ENCODE measurements at places on chromosomes 16 and 17.

- DNase-seq = no peak
Observed at GRCh38 chr17:59296190-59296589, 35.3 kb upstream of the YPEL2 start.

- no peak for DNase-seq
Observed at GRCh38 chr16:58022601-58023371, 2.8 kb upstream of the MMP15 start.

DNA sequence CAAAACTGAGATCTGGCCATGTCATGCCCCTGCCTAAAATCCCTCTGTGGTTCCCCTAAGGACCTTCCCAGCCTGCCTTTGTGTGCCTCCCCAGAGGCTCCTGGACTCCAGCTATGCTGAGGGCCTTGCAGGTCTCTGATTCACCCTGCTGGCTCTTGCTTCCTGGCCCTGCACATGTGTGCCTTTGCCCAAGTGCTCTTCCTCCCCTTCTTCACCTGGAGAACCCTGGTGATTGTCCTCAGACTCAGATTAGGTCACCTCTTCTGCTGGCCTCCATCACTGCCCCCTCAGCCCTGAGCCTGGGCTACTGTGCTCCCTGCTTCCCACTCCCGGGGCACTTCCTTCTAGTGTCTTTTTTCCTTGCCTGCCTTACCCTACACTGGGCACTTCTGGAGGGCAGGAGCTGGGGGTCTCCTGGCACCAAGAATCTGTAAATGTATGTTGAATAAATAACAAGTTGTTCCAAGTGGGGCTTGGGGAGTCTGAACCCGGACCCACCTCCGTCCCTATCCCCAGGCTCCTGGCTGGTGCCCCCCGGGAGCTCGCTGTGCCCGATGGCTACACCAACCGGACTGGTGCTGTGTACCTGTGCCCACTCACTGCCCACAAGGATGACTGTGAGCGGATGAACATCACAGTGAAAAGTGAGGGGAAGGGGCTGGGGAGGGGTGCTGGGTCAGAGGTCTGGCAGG is 7.8 kb downstream of the ITGA3 start:
- DNase-seq = no peak

DNA sequence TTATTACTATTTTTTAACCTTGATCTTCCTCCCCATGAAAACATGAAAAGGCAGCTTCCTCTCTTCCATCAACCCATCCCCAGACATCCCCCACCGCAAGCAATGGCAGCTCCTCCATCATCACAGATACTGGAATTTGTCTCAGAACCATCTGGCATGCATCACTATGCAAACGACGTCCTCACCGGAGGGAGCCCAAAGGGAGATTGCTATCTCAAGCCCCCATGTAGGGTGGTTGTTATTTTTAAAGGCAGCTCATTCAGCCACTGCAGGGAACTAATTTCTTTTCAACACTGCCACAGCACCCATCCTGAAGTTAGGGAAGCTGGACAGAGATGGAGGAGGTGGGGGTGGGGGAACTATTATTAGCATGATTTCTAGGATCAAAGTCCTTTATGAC is 222.5 kb downstream of the FOXL1 start:
- DNase-seq = no peak

DNA sequence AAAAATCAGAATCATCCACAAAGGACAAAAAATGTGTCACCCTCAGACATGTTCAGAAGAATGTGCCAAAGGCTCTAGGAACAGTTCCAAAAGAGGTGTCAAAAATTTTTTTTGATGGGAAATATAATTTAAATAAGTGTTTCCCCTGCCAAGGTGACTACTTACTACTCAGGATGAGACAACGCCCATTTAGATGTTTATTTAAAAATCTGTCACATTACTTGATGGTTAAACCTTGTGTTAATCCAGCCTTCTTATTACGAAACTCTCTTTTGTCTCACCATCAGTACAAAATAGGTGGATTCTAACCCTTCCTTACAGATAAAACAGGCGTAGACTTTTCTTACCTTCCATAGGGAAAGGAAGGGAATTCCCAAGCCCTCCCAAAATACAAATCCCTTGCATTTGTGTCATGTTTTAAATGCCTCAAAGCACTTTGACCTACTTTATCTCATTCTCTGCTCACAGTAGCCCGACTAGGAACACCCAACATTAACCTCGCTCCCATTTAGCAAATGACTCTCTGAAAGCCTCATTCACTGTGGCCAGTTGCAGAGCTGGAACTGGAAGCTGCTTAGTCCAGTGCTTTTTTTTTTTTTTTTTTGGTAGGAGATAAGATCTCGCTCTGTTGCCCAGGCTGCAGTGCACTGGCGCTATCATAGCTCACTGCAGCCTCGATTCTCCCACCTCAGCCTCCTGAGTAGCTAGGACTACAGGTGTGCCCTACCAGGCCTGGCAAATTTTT is 5.8 kb upstream of the GNA13 start:
- no peak for DNase-seq

GRCh38 chr17:69417545-69418483 is 3.3 kb downstream of the MAP2K6 start:
- DNase-seq = no peak

DNA sequence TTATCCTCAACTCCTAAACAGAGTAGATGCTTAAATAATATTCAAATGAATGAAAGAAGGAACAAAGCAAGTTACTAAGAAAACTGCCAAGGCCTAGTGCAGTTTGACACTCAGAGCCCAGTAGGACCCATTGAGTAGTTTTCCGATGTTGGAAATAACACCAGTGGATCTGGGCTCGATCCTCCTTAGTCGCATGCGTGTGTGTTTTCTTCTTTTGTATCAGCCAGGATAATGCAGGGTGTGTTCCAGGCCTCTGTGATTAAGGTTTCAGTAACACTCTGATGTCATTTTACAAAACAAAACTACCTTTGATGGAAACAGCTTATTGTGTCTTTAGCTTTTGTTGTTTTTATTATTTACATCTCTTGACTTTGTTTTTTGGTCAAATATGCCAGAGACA is 24.5 kb downstream of the KSR1 start:
- no peak for DNase-seq

GRCh38 chr16:74034862-74035261 is 261.8 kb upstream of the PSMD7 start:
- DNase-seq = no peak

GRCh38 chr17:10198509-10199249 is at the start of gene GAS7:
Gene GAS7, minus strand, starts transcription at chr17:10198606.
- peak; percentile 70 for DNase-seq

- no peak for DNase-seq
Observed at GRCh38 chr16:20614186-20615141, 38.3 kb upstream of the ACSM2B start.

- no peak for DNase-seq
Observed at GRCh38 chr17:73956595-73957465, 246.6 kb upstream of the RPL38 start.

- DNase-seq = no peak
Observed at GRCh38 chr17:16319969-16320368, 33.3 kb downstream of the CENPV start.

DNA sequence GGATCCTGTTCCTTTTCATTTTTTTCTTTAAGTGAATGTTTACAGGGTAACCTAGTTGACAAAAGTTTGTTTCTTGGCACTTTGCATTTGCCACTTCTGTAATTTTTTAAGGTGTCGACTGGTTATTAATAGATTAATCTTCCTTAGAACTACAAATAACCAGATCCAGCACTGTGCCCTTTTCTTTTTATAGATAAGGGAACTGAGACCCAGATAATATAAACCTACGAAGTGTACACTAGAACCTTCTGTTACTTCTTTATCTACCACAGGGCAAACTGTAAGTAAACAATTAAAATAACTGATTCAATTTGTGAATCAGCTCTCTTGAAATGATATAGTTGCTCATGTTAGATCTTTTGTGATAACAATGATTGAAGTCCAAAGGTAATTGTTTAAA is 55.4 kb downstream of the NLK start:
- DNase-seq = no peak

DNA sequence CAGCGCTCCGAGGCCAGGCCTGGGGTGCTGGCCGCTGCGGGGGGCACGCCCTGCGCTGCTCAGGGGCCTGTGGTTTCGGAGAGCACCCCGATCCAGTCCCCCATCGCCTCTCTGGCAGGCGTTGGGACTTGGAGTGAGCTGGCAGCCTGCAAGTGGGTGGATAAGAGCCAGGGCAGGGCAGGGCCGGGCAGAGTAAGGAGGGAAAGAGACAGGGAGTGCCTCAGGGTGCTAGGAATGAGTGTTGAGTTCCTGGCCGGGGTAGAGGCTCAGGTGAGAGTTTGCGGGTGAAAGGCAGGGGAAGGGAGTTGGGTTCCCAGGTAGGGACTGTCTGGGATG is 1.3 kb downstream of the CDH13 start:
- DNase-seq = no peak

DNA sequence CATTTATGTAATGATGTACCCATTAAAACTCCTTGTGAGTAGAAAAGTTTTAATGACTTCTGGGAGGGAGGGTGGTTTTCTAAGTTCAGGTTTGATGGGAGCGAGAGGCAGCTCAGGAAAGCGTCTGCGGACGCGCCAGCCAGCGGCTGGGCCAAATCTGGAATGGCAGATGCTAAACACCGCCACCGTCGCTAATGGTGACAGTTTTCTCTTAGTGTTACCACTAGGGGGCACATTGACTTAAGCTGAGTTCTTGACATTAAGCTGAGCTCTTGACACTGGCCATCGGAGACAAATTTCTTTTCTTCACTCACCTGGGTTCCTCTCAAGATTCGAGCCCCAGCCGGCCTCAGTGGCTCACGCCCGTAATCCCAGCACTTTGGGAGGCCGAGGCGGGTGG is 6.7 kb downstream of the TRPV1 start:
- DNase-seq = no peak

DNA sequence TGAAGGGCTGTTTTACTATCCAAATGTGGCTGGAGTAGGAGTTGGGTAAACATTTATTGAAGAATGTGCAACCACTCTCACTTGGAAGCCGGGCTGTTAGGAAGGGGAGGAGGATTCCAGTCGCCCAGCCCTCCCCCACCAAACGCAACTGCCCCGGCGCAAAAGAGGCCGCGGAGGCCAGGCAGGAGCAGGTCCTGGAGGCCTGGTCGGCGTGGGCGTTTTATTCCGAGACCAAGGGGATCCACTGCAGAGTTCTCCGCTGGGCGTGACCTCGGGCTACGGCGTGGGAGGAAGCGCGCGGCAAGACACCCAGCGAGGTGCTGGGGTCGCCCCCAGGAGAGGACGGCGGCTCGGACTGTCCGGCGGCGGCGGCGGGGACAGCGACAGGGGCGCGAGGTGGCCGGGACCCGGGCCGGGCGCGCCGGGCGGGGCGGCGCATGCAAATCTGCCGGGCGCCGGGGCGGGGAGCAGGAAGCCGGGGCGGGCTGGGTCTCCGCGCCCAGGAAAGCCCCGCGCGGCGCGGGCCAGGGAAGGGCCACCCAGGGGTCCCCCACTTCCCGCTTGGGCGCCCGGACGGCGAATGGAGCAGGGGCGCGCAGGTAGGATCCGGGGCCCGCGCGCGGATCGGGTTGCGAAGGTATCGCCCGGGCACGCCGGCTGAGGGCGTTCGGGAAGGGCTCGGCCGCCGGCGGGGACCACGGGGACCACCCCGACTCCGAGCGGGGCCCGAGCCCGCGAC is at the start of gene IL4R:
TSS of gene IL4R (plus strand) at position 553 of the 739 bp plus-strand sequence. CDS start 26,230 bp downstream, outside the sequence.
- DNase-seq = peak; percentile 88

DNA sequence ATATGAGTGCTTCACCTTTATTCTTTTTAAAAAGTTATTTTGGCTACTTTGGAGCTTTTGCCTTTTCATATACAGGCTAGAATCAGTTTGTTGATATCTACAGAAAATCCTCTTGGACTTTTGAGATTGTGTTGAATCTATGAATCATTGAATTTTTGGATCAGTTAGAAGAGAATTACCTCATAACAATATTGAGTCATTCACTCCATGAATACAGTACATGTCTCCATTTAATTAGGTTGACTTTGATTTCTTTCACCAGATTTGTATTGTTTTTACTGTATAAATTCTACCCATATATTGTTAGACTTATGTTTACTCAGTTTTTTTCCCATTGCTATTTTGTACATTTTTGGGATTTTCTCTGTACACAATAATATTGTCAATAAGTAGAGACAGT is 54.4 kb downstream of the TAOK1 start:
- DNase-seq = no peak

DNA sequence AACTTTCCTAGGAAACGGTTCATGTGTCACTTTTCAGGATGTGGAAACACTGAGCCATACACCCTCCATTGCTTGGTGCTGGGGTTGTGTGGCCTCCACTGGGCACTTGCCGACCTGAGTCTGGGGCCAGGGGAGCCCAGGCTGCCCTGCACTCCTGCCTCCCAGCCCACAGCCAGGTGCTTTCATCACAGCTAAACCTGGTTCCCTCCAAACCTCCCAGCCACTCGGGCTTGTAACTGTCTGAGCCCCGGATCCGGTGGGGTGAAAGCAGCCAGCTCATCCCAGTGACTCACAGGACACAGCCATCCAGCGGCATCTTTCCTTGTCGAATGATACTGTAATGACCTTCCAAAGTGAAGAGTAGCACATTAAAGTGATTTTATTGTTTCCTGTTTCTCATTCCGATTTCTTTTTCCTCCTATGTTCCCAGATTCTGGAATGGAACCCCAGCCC is 19.8 kb downstream of the CARHSP1 start:
- no peak for DNase-seq

GRCh38 chr16:47258874-47259461 is 115.2 kb upstream of the NETO2 start:
- DNase-seq = no peak

- no peak for DNase-seq
Observed at GRCh38 chr17:63760771-63761539, 12.4 kb downstream of the CCDC47 start.

- no peak for DNase-seq
Observed at GRCh38 chr17:44912763-44913544, 2.3 kb downstream of the GFAP start.

- DNase-seq = no peak
Observed at GRCh38 chr16:84391151-84392030, 23.1 kb downstream of the ATP2C2 start.

GRCh38 chr16:24298548-24299167 is 42.5 kb downstream of the CACNG3 start:
- DNase-seq = no peak

DNA sequence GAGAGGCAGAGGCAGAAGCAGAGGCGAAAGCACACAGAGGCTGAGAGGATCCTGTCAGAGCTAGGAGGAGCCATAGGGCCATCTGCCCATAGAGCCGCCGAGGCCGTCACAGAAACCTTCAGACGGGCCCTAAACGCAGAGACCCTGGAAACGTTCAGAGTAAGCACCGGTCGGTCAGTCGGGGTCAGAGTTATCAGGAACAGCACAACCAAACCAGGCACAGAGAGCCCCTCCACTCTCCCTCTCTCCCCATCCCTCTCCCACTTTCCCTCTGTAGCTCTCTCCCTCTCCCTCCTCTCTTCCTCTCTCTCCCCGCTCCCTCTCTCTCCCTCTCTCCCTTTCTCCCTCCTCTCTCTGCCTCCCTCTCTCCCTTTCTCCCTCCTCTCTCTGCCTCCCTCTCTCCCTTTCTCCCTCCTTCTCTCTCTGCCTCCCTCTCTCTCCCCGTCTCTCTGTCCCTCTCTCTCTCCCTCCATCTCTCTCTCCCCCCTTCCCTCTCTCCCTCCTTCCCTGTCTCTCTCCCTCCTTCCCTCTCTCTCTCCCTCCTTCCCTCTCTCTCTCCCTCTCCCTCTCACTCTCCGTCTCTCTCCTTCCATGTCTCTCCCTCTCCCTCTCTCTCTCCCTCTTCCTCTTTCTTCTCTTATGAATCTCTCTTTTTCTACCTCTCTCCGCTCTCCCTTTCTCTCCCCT is 138.9 kb downstream of the C16orf95 start:
- DNase-seq = no peak
